ENCODE measurements at places on chromosomes 13 and 19. TPM values are rescaled to one million over a fixed set of nuclear protein-coding genes. Genes with fewer than 3 reads are reported as not detected.

GRCh38 chr13:84705982-84706710 is 823.9 kb upstream of the SLITRK1 start:
- no peak for DNase-seq

DNA sequence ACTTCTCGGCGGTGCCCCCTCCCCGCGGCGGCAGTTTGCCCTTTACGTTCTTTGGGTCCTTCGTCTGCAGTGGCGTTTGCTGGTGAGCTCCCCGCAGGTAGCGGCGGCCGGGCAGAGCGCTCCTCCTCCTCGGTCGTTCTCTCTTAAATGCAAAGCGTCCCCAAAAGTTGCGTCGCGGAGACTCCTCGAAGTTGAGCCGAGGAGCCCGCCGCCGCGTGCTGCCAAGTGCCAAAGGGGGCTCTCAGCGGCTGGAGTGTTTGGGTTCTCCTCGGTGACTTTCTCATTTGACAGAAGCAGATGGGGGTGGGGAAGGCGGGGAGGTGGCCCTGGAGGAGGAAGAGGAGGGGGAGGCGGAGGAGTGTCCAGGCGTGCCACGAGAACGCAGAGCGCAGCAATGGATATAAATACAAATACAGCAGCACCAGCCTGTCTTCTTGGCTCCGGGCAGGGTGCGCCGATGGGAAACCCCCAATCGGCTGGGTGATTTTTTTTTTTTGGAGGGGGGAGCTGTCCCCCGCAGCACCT is at the start of gene SOX21:
TSS of gene SOX21 (minus strand) at position 259 of the 525 bp plus-strand sequence. CDS start 496 bp downstream, outside the sequence.
- no peak for DNase-seq

DHDH gene
- 1.9 TPM for total RNA-seq

LYL1 gene
- 3.3 TPM for total RNA-seq

- no peak for DNase-seq
Measured at GRCh38 chr13:94006296-94006695, 473.2 kb downstream of the DCT start.

GRCh38 chr13:93774506-93774905 is 547.9 kb downstream of the GPC6 start:
- no peak for DNase-seq

DNA sequence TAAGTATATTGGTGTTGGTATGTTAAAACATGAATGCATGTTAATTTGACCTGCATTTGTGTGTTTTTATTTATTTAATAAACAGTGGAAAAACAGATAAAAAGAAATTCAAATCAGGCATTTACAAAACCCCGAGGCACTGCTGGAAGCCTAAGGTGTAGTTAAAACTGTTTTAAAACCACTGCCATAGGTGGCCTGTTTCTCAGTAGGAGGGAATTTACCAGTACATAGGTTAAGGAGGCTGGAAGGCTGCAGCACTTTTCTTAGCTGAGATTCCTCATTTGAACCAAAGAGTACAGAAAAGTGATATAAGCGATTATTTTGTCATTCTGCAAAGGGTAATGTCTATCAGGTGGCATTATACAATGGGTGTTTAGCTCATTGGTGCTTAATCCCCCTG is 99.6 kb downstream of the PAN3 start:
- DNase-seq: no peak

PODNL1 gene
- 0.11 TPM for total RNA-seq

- no peak for DNase-seq
Measured at GRCh38 chr19:46731007-46731501, 14.1 kb upstream of the PRKD2 start.

ODAD3 gene
- not detected for total RNA-seq

- DNase-seq: no peak
Measured at GRCh38 chr19:52345162-52345561, 9.1 kb downstream of the ZNF610 start.

- DNase-seq: no peak
Measured at GRCh38 chr13:97133554-97133953, 88.6 kb upstream of the MBNL2 start.

DNA sequence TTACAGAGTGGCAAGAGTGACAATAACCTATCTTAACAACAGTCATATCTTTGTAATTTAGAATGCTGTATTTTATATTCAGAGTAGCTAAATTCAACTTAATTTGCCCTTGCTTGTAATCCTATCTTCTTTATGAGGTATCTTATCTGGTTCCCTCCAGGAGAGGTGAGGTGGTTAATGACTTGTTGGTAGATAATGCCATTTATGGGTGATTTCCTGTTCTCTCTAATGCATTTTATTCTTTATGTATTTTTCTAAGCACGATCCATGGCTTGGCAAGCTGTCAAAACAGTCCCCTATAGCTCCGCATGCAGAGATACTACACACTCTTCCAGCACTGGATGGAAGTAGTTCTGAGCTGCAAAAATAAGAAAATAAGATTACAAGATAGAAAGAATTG is 267.9 kb downstream of the LMO7 start:
- DNase-seq: no peak

GRCh38 chr13:97295283-97296182 is 73.4 kb downstream of the MBNL2 start:
- DNase-seq: no peak

SWSAP1 gene
- 3.1 TPM for total RNA-seq

- no peak for DNase-seq
Measured at GRCh38 chr13:48194379-48194754, 38.6 kb upstream of the ITM2B start.

DNA sequence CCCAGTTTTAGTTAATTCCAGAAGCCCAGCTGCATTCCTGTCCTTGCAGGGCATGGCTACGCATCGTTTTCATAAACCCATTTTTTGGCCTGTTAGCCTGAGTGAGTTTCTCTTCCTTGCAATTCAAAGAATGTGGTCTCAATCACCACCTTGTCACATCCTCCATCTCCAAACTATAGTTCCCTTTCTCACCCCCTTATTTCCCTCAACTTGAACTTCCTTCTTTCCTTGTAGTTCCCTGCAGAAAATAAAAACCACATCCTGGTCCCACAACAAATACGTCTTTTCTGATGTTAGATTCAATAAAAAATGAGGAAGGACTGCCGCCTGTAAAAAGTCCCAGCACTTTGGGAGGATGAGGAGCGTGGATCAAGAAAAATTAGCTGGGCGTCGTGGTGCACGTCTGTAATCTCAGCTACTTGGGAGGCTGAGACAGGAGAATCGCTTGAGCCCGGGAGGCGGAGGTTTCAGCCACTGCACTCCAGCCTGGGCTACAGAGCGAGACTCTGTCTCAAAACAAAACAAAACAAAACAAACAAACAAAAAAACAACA is 13.2 kb downstream of the ADGRE3 start:
- no peak for DNase-seq

DNA sequence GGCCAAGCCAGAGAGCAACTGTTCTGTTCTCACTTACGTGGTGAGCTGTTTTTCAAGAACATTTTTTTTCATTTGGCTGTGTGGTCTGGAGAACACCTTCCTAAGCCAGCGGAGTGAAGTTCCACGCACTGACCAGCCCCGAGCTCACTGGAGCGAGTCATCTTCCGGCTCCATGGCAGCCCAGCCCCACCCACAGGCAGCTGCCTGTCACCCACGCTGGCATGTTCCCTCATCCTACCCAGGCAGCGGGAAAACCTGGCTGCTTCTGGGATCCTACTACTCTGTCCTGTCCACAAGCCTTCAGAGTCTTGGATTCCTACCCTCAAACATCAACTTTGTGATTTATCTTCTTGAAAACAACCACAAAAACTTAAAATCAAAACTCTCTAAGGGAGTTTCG is 76.2 kb downstream of the GGACT start:
- DNase-seq: no peak

KIR3DL2 gene
- total RNA-seq: 0.44 TPM

DNA sequence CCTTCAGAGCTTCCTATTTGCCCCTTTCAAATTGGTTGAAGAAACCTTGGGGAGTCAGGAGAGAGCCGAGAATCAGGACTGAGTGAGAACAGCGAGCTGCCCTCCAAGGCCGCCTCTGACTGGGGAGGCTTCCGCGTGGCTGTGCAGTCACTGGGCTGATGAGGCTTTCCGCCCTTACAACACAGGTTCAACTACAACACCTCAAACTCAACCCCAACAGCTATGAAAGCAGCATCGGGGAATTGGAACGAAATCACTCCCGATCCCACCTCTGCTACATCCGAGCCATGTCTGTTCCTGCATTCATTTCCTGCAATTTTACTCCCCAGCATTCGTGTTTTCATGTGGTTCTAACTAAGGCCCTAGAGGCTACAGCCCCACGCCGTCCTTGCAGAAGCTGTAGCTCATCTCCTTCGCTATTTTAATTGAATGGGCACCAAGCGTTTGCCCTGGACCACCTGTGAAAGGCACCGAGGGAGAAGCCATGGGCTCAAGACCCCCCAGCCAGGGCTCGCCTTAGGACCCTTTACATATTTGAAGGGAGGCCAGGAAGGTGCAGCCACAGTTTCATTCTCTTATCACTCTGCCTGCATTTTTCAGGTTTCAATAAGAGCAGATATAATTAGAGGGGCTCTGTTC is 12.3 kb upstream of the RASA3 start:
- DNase-seq: no peak

- DNase-seq: no peak
Measured at GRCh38 chr19:45293682-45294081, 29.0 kb downstream of the CKM start.

DNA sequence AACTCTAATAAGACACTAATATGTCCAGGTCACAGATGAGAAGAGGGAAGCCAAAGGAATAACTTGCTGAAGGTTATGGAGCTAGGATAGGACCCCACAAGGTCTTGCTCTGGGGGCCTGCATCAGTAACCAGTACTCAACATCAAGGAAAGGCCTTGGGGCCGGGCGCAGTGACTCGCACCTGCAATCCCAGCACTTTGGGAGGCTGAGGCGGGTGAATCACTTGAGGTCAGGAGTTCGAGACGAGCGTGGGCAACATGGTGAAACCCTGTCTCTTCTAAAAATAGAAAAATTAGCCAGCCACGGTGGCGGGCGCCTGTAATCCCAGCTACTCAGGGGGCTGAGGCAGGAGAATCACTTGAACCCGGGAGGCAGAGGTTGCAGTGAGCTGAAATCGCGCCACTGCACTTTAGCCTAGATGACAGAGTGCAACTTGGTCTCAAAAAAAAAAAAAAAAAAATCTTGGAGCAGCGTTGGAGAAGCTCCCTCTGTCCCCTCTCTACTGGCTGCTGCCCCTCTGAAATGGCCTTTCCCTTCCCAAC is 1.8 kb downstream of the LONP1 start:
- no peak for DNase-seq

DNA sequence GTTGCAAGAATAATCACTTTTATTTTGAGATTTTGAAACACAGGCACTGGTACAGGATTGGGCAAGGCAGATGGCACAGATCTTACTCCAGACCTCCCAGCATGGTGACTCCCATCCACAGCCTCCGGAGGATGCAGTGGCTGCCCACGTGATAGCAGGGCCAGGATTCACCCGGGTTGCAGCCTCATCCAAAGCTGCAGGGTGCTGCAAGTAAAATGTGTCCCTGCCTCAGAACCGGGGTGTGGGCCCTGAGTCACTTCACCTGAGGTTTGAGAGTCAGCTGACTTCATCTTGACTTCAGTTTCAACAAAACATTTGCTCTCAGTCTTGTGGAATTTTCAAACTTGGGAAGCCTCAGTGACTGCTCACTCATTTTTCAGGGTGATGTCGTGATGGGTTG is 201.9 kb downstream of the FGF9 start:
- no peak for DNase-seq

All from activated CD8-positive, alpha-beta T cell treated with anti-CD3 and anti-CD28 coated beads, Interleukin-2, amount 10 ng/mL, durations not matched to agents 7 days and 5 days (primary cell).